SK-N-SH treated with all-trans-retinoic acid at 6 μM for 48 hours (cell line): ENCODE measurements at places on chromosomes 11 and 22.
A peak's percentile ranks its signal among the peaks of the same experiment; 100 is the strongest.

GRCh38 chr22:37746366-37747079, 49.7 kb downstream of the TRIOBP start:
- ATAC-seq: peak; percentile 20

DNA sequence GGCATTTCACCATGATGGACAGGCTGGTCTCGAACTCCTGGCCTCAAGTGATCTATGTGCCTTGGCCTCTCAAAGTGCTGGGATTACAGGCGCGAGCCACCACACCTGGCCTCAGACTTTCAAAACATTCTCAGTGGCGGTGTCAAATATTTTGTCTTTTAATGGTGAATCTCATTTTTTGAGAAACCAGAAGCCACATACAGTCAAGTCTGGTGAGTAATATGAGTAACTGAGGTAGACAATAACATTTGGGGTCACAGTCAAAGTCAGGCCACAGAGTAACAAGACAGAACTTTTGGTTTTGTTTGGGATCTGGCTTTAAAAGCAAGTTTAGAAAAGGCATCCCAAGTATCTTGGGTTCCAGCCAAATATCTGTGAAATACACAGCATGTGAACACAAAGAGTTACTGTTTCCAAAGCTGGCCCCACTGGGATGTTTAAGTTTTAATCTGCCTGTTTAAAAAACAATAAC, 5.6 kb upstream of the TMA7B start:
- no peak for ATAC-seq

DNA sequence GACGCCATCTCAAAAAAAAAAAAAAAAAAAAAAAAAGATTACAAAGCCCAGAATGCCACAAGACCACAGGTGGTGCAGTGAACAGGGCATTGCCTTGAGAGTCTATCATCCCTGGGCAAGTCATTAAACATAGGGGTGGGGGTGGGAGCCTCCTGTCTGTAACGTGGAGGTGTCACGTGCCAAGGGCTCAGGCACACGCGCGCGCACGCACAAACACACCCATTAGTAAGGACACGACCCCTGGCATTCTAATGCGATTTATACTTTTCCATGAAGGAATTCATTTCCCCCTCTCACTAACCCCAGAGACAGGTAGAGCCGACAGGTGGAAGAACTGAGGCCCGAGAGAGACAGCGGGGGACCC, 5.8 kb upstream of the GCAT start:
- ATAC-seq: 0 out of 3 replicates have a peak, but pooled peaks have one; percentile 5

- ATAC-seq: no peak
Measured at GRCh38 chr22:49185312-49185969, 642.2 kb downstream of the BRD1 start.

- ATAC-seq: no peak
Measured at GRCh38 chr11:106302416-106302815, 225.0 kb downstream of the AASDHPPT start.

DNA sequence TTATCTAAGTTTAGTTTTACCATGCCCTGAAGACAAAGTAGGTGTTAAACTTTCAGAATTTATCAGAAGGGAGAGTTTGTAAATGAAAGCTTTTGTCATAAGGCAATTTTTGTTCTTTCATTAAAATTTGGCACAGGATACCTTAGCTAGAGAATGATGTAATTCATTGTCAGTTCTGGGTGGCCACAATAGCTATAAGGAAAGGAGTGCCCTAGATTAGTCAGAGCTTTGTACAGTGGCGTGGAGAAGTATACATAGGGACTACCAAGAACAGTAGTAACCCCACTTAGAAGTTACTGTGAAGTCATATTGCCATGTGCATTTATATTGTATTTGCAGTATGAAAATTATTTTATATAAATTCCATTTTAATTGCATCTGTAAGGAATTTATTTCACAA, 126.3 kb upstream of the CARD18 start:
- ATAC-seq: no peak

DNA sequence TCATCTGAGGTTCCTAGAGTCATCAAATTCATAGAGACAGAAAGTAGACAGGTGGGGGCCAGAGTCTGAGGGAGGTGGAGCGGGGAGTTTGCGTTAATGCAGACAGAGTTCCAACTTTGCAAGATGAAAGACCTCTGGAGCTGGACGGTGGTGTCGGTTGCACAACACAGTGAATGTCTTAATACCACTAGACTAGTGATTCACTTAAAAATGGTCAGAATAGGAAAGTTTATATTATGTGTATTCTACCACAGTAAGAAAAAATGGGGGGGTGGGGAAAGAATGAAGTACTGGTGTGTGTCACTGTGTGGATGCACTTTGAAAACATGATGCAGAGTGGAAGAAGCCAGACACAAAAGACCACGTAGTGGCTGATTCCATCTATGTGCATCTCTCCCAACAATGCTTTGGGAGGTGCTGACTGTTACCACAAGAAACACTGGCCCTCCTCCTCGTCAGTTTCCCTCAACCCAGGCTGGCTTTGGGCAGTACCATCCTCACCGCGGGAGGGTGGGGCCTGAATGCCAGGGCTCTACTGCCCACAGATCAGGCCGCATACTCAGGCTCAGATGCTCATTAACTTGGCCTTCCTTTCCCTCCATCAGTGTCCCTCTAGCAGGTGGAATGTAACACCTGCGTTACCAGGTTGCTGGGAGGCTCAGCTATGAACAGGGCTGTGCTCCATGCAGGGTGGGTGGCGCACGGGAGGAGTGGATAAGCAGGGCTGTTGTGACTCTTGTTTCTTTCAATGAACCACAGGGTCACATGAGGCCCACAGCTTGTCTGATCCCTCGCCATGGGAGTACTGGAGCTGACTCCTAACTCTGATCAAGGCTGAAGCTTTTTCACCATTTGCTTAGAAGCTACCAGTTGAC, 297.0 kb downstream of the CTTN start:
- ATAC-seq: no peak

DNA sequence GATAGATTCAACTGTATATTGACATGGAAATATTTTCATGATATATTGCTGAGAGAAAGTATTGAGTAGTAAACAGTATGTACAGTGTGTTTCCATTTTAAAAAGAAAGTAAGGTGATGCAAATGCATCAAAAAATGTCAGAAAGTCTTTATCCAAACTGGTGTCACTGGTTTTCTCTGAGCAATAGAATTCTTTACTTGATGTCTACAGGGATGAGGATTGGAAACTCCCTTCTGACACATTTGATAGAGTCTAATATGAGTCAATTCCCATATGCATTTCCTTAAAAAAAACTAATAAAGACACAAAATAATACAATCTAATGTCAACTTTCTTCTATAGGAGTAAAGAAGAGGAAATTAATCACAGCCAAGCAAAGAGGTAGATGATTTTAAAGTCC, 18.3 kb upstream of the CCDC179 start:
- ATAC-seq: no peak

DNA sequence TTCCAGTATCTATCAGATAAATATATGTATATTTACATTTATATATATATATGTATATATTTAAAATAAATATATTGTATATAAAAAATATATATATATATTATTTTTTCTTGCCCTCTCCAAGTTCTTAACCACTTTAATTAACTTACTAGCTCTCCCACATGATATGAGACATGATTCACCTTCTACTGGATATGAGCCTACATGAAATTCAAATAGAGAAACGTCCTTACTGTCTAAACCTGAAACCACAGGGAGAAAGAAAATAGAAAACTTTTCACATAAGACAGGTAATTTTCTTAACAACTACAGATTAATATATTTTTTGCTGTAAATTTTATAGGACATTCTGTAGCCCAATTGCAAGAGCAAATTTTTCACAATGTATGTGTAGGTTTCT, 391.6 kb downstream of the ETS1 start:
- ATAC-seq: no peak

GRCh38 chr11:35944503-35945136, 758 bp downstream of the LDLRAD3 start:
- ATAC-seq: peak; percentile 57

GRCh38 chr11:115990004-115990447, 485.8 kb upstream of the CADM1 start:
- ATAC-seq: no peak

GRCh38 chr11:11421509-11421908, 68.5 kb upstream of the CSNK2A3 start:
- no peak for ATAC-seq

DNA sequence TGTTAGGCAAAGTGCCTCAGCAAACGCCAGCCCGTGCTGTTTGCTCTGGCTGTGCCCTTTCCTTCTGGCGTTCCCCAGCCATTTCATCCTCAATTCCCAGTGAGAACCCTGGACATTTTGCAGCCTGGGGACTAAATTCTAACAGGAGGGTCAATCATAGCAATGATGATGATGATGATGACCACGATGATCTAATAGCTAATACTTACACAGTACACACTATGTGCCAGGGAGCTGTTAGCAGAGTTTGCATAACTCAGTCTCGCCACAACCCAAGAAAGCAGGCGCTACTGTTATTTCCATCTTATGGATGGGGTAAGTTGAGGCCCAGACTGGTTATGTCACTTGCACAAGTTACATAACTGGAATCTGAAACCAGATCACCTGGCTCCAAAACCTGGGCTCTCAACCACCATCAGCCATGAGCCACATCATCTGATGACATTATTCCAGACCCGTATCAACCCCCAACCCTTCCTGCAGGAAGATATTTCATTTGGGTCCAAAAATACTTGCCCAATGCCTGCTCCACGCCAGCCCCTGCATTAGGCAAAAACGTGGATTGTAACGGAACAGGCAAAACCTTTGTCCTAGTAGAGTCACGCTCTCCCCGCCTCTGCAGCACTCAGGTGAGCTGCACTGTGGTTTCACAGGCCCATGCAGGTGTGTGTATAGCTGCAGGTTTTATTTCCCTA, 132.6 kb upstream of the SERPIND1 start:
- no peak for ATAC-seq

- peak; percentile 72 for ATAC-seq
Measured at GRCh38 chr22:42969348-42969975, 45.5 kb downstream of the PACSIN2 start.

- no peak for ATAC-seq
Measured at GRCh38 chr22:37439347-37439746, 12.1 kb upstream of the ELFN2 start.

- no peak for ATAC-seq
Measured at GRCh38 chr11:33315822-33316221, 58.6 kb downstream of the HIPK3 start.

GRCh38 chr11:102254047-102254446, 63.2 kb upstream of the BIRC3 start:
- no peak for ATAC-seq

- peak; percentile 12; the same call in 2 of the 3 replicates for ATAC-seq
Measured at GRCh38 chr11:119012629-119013170, 5.4 kb downstream of the RPS25 start.

- no peak for ATAC-seq
Measured at GRCh38 chr11:19963697-19964387, 196.4 kb downstream of the DBX1 start.

GRCh38 chr22:38163844-38164550, 17.6 kb downstream of the PLA2G6 start:
- no peak; the same call in 2 of the 3 replicates for ATAC-seq

GRCh38 chr11:19632499-19632834, 80.2 kb upstream of the NAV2 start:
- ATAC-seq: peak; percentile 72

GRCh38 chr11:68468217-68468828, 7.8 kb downstream of the PPP6R3 start:
- ATAC-seq: no peak

DNA sequence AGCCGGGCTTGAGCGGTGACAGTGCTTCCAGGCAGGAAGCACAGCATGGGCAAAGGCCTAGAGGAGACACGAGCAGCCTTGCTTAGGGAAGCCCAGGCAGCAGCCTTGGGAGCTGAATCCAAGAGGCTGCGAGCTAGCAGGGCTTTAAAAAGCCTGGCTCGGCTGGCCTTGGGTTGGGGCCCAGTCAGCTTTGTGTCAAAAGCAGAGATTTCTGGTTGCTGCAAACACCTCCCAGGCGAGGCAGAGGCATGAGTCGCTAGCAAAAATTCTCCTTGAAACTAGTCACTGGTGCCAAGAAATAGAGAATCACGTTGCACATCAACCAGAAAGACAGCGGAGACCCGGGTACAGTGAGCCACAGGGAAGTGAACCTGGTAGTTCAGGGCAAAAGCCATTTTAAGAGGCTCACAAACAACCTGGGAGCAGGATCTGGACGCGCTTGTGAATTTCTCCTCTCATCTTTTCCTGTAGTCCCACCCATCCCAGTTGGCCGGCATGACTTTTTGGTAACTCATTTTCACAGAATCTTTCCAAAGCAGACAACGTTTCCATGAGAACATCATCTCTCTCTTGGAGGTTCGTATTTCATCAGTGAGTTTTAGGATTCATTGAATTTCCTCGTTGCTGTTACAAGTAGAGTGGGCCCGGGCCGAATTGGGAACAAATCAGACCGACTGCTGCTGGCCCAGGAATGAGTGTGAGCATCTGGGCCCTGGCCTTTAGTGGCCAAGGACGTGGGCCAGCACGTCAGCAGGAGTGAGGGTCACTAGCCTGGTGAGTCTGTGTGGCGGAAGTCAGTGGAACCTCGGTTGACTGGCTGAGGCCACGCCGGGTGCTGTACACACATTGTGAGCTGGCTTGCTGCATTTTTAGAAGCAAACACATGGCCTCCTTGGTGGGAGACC, 16.4 kb upstream of the FGF4 start:
- peak; percentile 85 for ATAC-seq

- no peak for ATAC-seq
Measured at GRCh38 chr11:63369165-63369970, at the start of gene SLC22A9. Gene SLC22A9 (plus strand): TSS chr11:63369785. CDS start chr11:63370057, 272 bp downstream.

DNA sequence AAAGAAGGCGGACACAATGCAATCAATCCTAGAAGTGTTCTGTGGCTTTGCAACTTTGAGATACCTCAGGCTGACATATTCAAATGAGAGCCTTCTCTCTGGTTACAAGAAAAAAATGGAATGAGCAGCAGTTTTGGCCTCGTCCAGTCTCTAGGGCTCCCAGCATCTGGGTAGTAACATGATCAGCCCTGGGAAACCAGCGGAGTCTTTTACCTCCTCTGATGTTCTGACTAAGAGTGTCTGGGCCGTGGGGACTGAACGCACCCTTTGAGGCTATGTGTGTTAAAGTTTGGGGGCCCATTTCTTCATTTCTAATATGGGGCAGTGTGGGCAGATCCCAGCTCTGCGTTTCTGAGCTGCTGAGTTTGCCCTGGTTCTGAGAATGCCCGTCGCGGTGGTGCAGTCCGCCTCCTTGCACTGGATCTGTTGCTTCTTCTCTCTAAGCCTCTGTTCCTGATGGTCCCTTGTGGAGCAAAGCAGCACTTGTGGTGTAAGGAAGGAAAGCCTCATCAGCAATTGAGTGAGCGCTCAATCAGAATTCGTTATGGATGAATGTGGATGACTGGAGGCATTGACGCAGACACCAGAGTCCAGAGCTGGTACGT, 8.1 kb downstream of the PARVB start:
- no peak; the same call in 2 of the 3 replicates for ATAC-seq
